Mesenchymal stem cell (in vitro differentiated cells and primary cell): ENCODE measurements at places on chromosomes 2 and 18.
A peak's percentile ranks its signal among the peaks of the same experiment; 100 is the strongest.

- H3K4me1 ChIP-seq, result peaks cover 25% of the 10 kb centered on the region
- H3K27ac ChIP-seq, result peak overlapping the region; percentile 52
- DNase-seq, result no peak
- no peak overlapping the region for H3K4me3 ChIP-seq
- H3K36me3 ChIP-seq, result no peaks in the 10 kb centered on the region
- H3K27me3 ChIP-seq, result no peaks in the 10 kb centered on the region
These were observed 52.8 kb downstream of the RPL37A start for GRCh38 chr2:216551234-216552068.

DNA sequence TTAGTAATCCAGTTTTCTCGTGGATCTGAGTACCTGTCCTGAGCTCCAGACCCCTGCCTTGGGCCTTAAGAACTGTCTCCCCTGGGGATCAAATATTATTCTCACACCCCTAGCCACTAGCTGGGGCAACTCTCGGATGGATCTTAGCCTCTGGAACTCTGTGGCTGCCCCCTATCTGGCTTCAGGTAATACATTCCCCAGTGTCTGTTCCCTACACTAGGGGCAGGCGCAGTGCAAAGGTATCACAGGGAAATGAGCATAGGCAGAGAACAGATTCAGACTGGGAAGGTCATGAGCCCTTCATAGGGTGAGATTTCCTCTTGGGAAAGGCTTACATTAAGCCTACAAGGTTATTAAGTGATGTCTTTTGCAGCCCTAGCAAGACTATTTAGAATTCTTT, 11.2 kb upstream of the SIX2 start:
- no peak for DNase-seq
- H3K27me3 ChIP-seq, result peaks cover 10% of the 10 kb centered on the region
- peaks cover 5% of the 10 kb centered on the region for H3K4me1 ChIP-seq

GRCh38 chr2:9326975-9327374, 96.4 kb downstream of the ITGB1BP1 start:
- H3K4me3 ChIP-seq, result no peak overlapping the region
- H3K27ac ChIP-seq, result no peak overlapping the region
- peaks cover 30% of the 10 kb centered on the region for H3K36me3 ChIP-seq
- H3K4me1 ChIP-seq, result peaks cover 5% of the 10 kb centered on the region
- no peaks in the 10 kb centered on the region for H3K27me3 ChIP-seq

DNA sequence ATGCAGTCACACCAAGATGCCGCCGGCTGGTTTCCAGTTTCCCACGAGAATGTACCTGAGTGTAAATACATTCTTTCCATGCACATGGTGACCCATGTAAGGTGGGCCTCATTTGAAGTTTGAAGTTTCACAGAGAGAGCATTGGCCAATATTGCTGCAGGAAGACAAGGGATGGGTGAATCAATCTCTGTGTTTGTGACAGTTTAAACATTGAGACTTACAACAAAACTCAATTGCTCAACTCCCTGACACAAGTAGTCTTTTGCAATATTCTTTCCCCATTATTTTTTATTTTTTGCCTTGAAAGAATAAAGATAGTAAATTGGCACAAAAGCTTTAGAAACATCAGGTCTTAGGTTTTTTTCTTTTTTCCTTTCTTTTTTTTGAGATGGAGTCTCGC, 5.1 kb downstream of the SERPINB2 start:
- H3K36me3 ChIP-seq, result peaks cover 5% of the 10 kb centered on the region
- H3K4me1 ChIP-seq, result no peaks in the 10 kb centered on the region
- no peak overlapping the region for H3K27ac ChIP-seq

GRCh38 chr18:35407871-35408481, 30.8 kb upstream of the ZNF396 start:
- no peak overlapping the region for H3K27ac ChIP-seq
- no peaks in the 10 kb centered on the region for H3K36me3 ChIP-seq
- H3K4me3 ChIP-seq, result no peak overlapping the region
- peaks cover 6% of the 10 kb centered on the region for H3K4me1 ChIP-seq

DNA sequence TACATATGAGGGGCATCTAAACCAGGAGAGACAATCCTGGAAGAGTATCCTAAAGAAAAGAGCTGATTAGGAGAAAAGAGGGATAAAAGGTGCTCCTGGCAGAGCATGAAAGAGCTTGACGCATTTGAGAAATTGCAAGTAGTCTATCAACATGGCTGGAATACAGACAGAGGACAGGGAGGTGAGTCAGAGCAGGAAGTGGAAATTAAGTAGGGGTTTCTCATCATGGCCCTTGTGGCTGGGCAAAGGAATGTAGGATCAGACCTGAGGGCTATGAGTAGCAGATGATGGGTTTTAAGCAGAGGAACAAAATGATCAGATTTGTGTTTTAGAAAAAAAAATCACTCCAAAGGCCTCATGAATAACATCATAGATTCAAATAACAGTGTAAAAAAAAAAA, 49.2 kb upstream of the UGP2 start:
- no peaks in the 10 kb centered on the region for H3K27me3 ChIP-seq
- peaks cover 3% of the 10 kb centered on the region for H3K4me1 ChIP-seq
- no peaks in the 10 kb centered on the region for H3K36me3 ChIP-seq
- DNase-seq, result peak; percentile 79
- H3K27ac ChIP-seq, result peak overlapping the region; percentile 47

- H3K36me3 ChIP-seq, result no peaks in the 10 kb centered on the region
- no peak overlapping the region for H3K27ac ChIP-seq
These were observed 21.5 kb downstream of the MTERF4 start for GRCh38 chr2:241080405-241081189.

GRCh38 chr18:31516437-31516836, 18.5 kb downstream of the DSG2 start:
- no peak for DNase-seq
- H3K4me3 ChIP-seq, result no peak overlapping the region
- no peak overlapping the region for H3K27ac ChIP-seq
- H3K36me3 ChIP-seq, result no peaks in the 10 kb centered on the region
- peaks cover 5% of the 10 kb centered on the region for H3K4me1 ChIP-seq

- no peak overlapping the region for H3K4me3 ChIP-seq
- no peaks in the 10 kb centered on the region for H3K36me3 ChIP-seq
- no peak for DNase-seq
- H3K27me3 ChIP-seq, result no peaks in the 10 kb centered on the region
These were observed 28.4 kb downstream of the OTX1 start for GRCh38 chr2:63078852-63079606.

DNA sequence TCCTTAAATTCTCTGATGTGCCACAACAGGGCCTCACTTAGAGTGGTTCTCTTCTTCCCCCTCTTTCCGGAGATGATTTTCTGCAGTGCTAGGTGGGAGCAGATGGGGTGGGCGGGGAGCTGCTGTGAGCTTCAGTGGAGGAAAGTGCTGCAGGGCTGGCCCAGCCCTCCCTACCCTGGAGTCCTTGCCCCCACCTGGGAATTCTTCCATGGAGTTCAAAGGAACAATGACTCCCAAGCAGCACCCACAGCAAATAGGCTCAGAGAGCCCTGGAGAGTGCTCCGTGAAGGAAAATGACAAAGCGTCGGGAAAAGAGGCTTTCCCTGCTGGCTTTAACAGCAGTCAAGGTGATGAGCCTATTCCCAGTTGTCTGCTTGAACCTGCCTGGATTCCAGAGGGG, 28.8 kb downstream of the LOXHD1 start:
- no peak overlapping the region for H3K27ac ChIP-seq
- H3K4me3 ChIP-seq, result no peak overlapping the region
- H3K36me3 ChIP-seq, result no peaks in the 10 kb centered on the region
- peaks cover 49% of the 10 kb centered on the region for H3K27me3 ChIP-seq
- H3K4me1 ChIP-seq, result peaks cover 3% of the 10 kb centered on the region

DNA sequence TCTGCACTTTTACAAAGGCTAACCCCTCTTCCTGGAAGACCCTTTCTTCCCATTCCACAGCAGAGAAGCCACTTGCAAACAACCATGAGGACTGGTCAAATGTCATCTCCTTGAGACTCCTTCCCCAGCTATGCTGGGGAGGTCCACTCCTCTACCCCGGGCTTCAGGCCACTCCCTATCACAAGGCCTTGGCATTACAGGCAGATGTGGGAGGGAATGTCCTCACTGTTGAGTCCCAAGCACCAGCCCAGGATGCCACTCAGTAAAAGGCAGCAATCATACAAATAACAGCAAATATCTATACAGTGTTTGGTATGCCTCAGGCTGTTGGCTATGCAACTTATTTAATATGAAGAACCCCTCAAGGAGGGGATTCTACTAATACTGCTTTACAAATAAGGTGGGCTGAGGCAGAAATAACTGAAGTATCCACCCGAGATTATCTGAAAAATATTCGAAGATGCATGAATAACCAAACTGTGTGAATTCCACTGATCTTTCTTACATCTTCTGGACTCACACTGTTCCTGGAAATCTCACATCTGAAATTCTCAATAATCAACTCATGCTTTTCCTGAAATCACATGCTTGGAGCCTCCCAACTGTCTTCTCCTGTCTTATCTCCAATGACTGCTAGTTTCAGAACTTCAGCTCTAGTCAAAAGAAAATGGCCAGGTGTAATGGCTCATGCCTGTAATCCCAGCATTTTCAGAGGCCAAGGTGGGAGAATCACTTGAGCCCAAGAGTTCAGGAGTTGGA, 226.3 kb downstream of the TCF4 start:
- no peaks in the 10 kb centered on the region for H3K36me3 ChIP-seq
- no peak overlapping the region for H3K4me3 ChIP-seq
- no peaks in the 10 kb centered on the region for H3K4me1 ChIP-seq
- DNase-seq, result no peak
- no peak overlapping the region for H3K27ac ChIP-seq

DNA sequence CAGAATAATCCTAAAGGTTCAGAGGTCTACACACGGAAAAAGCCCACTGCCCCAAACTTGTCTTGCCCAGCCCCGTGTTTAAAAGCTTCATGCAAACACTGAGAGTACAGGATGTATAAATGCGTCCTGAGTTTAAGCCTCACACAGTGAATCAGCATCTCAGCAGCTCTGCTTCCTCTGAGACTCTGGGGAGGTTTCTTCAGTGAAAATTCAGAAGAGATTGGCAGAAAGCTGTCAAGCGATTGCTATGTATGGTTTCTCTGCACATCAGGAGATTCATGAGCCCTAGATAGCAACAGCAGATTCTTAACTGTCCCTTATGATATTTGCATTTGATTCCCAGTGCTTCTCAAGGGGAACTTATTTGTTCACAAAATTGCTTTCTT, 27.1 kb downstream of the CRACDL start:
- no peaks in the 10 kb centered on the region for H3K36me3 ChIP-seq
- H3K4me1 ChIP-seq, result peaks cover 34% of the 10 kb centered on the region
- peak; percentile 34 for DNase-seq
- H3K27me3 ChIP-seq, result peaks cover 6% of the 10 kb centered on the region

DNA sequence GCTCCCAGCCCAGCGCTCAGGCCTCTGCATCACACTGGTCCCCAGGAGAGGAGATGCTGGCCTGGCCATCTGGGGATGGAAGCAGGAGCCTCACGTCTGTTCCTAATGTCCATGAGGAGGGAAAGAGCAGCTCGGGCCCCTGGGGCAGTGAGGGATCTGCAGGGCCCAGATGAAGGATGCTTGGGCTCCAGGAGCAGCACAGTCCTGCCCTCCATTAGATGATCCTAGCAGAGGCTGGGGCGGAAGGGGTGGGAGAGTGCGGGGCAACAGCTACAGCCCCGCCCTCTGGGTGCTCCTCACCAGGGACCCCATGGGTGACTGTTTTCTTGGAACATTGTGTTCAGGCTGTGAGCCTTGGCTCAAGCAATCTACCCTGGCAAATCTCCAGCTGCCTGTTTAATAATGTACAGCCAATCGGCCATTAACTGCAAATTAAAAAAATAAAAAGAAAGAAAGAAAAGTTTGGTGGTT, 49.7 kb downstream of the TNS1 start:
- peaks cover 12% of the 10 kb centered on the region for H3K36me3 ChIP-seq
- no peak overlapping the region for H3K4me3 ChIP-seq
- H3K27ac ChIP-seq, result no peak overlapping the region
- H3K4me1 ChIP-seq, result peaks cover 20% of the 10 kb centered on the region
- DNase-seq, result no peak
- H3K27me3 ChIP-seq, result no peaks in the 10 kb centered on the region

DNA sequence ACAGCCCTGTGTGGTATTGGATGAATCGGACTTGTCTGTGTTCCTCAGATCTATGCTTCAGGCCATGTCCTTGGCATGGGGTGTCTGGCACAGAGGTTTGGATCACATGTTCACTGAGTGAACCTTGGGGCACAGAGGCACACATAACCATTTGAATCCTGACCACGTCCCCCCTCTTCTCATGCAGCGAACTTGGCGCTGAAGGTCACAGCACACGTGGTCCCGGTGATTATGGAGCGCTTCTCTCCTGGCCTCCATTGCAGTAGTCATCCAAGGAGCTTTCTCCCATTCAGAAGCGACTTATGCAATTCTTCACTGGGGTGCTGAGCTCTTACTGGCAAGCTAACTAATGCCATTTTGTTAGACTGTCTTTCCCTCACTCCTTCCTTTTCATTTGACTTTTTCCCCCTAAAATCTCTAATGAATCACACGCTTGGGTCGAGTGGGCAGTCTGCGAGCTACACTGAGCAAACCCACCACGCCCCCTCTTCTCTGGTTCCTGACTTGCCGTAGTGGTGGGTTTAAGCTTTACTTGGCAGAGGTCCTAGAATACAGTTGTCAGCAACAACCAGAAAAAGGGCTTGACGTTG, 59.4 kb downstream of the KCNG2 start:
- DNase-seq, result peak; percentile 1
- H3K4me3 ChIP-seq, result peak overlapping the region; percentile 19
- H3K4me1 ChIP-seq, result no peaks in the 10 kb centered on the region
- H3K27me3 ChIP-seq, result peaks cover 25% of the 10 kb centered on the region
- H3K36me3 ChIP-seq, result no peaks in the 10 kb centered on the region

DNA sequence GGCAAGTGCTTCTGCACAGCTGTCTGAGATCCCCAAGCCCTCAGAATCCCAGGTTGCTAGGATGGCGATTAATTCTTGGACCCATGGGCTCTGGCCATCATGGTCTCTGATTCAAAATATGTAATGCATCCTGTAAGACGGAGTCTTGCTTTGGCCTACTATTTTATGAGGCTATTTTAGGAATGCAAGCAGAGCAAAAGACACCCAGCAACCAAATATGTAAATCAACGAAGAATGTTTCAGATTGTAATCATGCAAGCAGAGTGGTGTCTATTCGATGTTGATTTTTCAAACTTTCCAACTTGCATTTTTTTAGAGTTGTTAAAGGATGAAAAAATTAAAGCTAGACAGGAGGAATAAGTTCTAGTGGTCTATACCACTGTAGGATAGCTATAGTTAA, 154.8 kb downstream of the COL6A3 start:
- H3K4me1 ChIP-seq, result peaks cover 17% of the 10 kb centered on the region
- H3K27me3 ChIP-seq, result no peaks in the 10 kb centered on the region
- H3K27ac ChIP-seq, result no peak overlapping the region
- H3K36me3 ChIP-seq, result no peaks in the 10 kb centered on the region
- H3K4me3 ChIP-seq, result no peak overlapping the region

- H3K4me3 ChIP-seq, result no peak overlapping the region
- no peak for DNase-seq
- no peaks in the 10 kb centered on the region for H3K36me3 ChIP-seq
- H3K27me3 ChIP-seq, result peaks cover 12% of the 10 kb centered on the region
- no peaks in the 10 kb centered on the region for H3K4me1 ChIP-seq
These were observed 271.9 kb upstream of the CXCR4 start for GRCh38 chr2:136389809-136390208.

DNA sequence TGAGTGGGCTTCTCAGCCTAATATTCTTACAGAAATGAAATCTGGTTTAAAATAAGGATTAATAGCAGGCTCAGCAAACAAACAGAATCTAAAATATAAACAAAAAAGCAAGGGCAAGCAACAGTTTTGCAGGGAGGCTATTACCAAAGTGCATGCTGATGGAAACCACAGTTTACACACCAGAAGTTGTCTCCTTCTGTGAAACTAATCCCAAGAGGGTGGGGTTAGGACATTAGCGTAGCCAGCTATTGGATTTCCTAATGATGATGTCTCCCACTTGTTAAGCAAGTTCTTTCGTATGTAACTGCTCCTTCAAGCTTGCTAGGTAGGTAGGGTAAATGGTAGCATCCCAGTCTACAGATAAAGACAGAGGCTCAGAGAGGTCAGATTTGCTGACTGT, 65.0 kb upstream of the TSPYL6 start:
- no peaks in the 10 kb centered on the region for H3K27me3 ChIP-seq
- no peak overlapping the region for H3K27ac ChIP-seq
